ENCODE measurements at places on chromosomes 7 and 10.

DNA sequence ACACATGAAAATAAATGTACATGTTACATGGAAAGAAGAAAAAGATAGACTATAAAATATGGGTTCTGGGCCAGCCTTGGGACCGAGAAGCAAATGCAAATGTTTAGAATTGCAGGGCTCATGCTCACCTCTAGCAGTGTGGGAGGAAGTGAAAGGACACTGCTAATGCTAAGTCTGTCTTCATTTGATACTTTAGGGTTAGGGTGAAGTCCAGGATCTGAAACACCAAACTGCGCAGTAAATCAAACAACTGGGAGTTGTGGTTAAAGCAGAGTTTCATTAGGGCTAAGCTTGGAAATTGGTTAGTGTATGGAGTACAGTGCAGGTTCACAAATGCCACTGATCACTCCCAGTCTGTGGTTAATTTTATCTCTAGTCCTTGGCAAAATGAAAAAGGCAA is 73.2 kb upstream of the PDK4 start:
- no peak for DNase-seq

DNA sequence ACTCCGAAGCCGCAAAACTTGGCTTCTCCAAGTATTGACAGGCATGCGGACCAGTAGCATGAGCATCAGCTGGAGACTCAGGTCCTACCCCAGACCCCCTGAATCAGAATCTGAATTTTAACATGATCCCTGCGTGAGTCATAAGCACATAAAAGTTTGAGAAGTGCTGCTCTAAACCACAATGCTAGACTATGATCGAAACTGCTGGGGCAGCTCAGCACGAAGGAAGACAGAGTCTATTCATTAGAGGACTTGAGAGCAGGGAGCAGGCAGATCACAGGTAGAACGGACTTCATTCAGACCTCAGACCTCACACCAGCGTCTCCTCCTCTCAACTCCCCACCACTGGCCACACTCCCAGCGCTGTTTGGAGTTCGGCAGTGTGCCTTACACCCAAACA is 16.9 kb downstream of the CAMK2G start:
- no peak for DNase-seq

- no peak for DNase-seq
These were observed 25.8 kb downstream of the EMX2 start for GRCh38 chr10:117568334-117568733.

GRCh38 chr10:122957474-122957873 is 3.4 kb upstream of the C10orf88 start:
- DNase-seq, result no peak

- no peak for DNase-seq
These were observed 560.3 kb downstream of the SDK1 start for GRCh38 chr7:3861386-3861785.

GRCh38 chr7:925601-926000 is 28.9 kb downstream of the ADAP1 start:
- no peak for DNase-seq

GRCh38 chr10:62373639-62373994 is 552 bp upstream of the ZNF365 start:
- DNase-seq, result no peak

Data from AG08396 (cell line).